ENCODE measurements at places on chromosomes 7 and 10.
A peak's percentile ranks its signal among the peaks of the same experiment; 100 is the strongest.

GRCh38 chr7:11376529-11376928 is 402.9 kb downstream of the PHF14 start:
- no peaks in the 10 kb centered on the region for H3K36me3 ChIP-seq
- H3K27ac ChIP-seq, result no peak overlapping the region
- no peaks in the 10 kb centered on the region for H3K27me3 ChIP-seq
- no peak overlapping the region for H3K4me3 ChIP-seq
- H3K4me1 ChIP-seq, result no peaks in the 10 kb centered on the region

DNA sequence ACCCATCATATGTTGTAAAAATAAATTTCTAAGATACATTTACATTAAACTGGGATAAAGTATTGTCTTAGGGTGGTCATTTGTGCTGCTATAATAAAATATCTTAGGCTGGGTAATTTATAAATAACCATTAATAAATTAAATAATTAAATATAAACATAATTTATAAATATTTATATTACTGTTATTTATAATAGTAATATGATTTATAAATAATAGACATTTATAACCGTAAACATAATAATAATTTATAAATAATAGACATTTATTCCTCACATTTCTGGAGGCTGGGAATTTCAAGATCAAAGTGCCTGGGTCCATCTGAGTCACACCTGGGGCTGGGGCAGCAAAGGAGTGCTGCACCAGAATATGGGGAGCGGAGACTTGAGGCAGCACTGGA is 31.1 kb downstream of the ZWINT start:
- no peak for DNase-seq
- H3K27ac ChIP-seq, result no peak overlapping the region
- H3K27me3 ChIP-seq, result no peaks in the 10 kb centered on the region
- no peaks in the 10 kb centered on the region for H3K36me3 ChIP-seq
- H3K4me1 ChIP-seq, result peaks cover 3% of the 10 kb centered on the region

- H3K36me3 ChIP-seq, result peaks cover 7% of the 10 kb centered on the region
- peaks cover 1% of the 10 kb centered on the region for H3K27me3 ChIP-seq
- H3K27ac ChIP-seq, result no peak overlapping the region
- no peak overlapping the region for H3K4me3 ChIP-seq
- H3K4me1 ChIP-seq, result peaks cover 5% of the 10 kb centered on the region
Observed at GRCh38 chr10:62681211-62681940, 123.1 kb upstream of the ADO start.

- H3K27ac ChIP-seq, result peak within 1 kb of the TSS; percentile 92
- peak; percentile 78 for DNase-seq
- peaks cover 64% of the 10 kb centered on the region for H3K4me1 ChIP-seq
- H3K27me3 ChIP-seq, result peaks cover 17% of the 10 kb centered on the region
- H3K36me3 ChIP-seq, result peaks cover 5% of the 10 kb centered on the region
- peak within 1 kb of the TSS; percentile 95 for H3K4me3 ChIP-seq
Observed at GRCh38 chr10:102120142-102120990, at the start of gene LDB1. Gene LDB1, minus strand, starts transcription at chr10:102120368. Its CDS starts 258 bp downstream, at chr10:102120110.

- H3K36me3 ChIP-seq, result peaks cover 16% of the 10 kb centered on the region
- H3K27ac ChIP-seq, result no peak overlapping the region
- H3K4me1 ChIP-seq, result peaks cover 2% of the 10 kb centered on the region
- H3K4me3 ChIP-seq, result no peak overlapping the region
- DNase-seq, result no peak
Observed at GRCh38 chr7:96713037-96713436, 3.4 kb upstream of the SEM1 start.

- H3K27me3 ChIP-seq, result no peaks in the 10 kb centered on the region
- no peaks in the 10 kb centered on the region for H3K36me3 ChIP-seq
- no peak for DNase-seq
- no peak overlapping the region for H3K4me3 ChIP-seq
- H3K4me1 ChIP-seq, result no peaks in the 10 kb centered on the region
Observed at GRCh38 chr10:62708569-62708968, 96.0 kb upstream of the ADO start.

DNA sequence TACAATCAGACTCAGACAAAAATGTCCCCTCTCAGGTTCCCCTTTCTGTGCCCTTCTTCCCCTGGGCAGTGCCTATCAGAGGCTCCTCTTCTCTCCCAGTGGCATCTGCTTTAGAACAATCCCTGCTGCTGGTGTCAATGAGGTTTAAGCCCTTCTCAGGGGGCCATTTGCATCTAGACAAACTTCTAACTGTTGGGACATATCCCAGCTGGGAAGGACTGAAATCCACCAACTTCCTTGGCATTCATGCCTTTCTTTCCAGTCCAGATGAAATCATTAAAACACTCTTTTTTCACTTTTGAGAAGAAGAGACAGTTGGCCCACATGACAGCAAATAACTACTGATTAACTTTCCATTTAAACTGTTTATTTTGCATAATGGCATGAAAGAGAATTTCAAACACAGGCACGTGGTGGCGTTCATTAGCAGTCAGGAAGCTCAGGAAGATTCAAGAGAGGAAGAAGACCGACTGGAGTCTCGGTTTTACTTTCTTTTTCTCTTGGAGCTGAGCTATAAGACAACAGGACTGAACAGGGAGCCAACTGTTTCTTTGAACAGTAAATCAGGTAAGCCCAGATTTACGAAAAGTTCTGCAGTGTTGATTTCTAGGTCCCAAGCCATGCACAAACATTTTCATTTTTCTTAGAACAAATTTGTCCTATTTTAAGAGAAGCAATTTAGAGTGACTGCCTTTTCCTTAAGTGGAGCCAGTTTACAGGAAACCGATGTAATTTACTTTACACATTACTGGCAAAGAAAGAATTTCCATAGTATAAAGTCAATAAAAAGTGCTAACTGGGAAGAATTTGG is at the start of gene GIMAP2:
GIMAP2 (plus strand) TSS at position 488 of the 811 bp plus-strand sequence. CDS start 1,354 bp downstream, outside the sequence.
- H3K4me3 ChIP-seq, result no peak within 1 kb of the TSS
- H3K36me3 ChIP-seq, result peaks cover 23% of the 10 kb centered on the region
- peaks cover 4% of the 10 kb centered on the region for H3K27me3 ChIP-seq
- peaks cover 40% of the 10 kb centered on the region for H3K4me1 ChIP-seq
- no peak for DNase-seq
- H3K27ac ChIP-seq, result peak within 1 kb of the TSS; percentile 57

DNA sequence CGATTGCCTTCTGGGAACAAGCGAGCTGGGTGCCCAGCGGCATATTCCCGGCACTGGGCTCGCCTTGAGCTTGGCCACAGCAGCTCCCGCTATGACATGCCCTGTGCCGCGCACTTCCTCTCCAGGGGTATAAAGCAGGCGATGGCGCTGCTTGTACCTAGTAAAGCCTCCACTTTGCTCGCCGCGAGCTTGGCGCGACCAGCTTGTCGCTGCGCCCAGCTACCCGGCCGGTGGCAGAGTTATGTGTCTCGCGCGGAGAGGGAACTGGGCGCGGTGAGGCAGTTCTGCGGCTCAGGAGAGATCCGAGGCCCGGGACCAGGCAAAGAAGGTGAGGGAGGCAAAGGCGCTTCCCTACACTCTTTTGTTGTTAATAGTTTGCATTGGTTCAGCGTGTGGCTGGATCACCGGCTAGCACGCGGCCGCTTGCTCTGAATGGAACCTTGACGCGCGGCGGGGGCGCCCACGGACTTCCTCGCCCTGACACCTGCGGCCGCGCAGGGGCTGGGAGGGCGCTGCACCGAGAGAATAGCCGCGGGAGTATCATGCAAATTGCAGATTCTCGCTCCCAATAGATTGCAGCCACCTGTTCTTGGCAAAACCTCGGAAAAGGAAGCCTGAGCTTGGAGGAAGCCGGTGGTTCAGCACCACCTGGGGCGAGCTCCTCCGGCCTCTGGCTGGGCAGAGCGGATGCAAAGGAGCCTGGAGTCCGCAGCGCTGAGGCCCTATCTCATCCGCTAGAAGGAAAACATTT is 3.0 kb upstream of the BUB3 start:
- DNase-seq, result peak; percentile 48
- H3K27me3 ChIP-seq, result peaks cover 20% of the 10 kb centered on the region
- H3K27ac ChIP-seq, result no peak overlapping the region
- peaks cover 2% of the 10 kb centered on the region for H3K36me3 ChIP-seq
- H3K4me3 ChIP-seq, result peak overlapping the region; percentile 51

GRCh38 chr10:65660006-65660405 is 1265.8 kb upstream of the LRRTM3 start:
- H3K4me3 ChIP-seq, result no peak overlapping the region
- H3K36me3 ChIP-seq, result peaks cover under 1% of the 10 kb centered on the region
- no peak for DNase-seq
- no peaks in the 10 kb centered on the region for H3K4me1 ChIP-seq
- peaks cover 2% of the 10 kb centered on the region for H3K27me3 ChIP-seq
- no peak overlapping the region for H3K27ac ChIP-seq

DNA sequence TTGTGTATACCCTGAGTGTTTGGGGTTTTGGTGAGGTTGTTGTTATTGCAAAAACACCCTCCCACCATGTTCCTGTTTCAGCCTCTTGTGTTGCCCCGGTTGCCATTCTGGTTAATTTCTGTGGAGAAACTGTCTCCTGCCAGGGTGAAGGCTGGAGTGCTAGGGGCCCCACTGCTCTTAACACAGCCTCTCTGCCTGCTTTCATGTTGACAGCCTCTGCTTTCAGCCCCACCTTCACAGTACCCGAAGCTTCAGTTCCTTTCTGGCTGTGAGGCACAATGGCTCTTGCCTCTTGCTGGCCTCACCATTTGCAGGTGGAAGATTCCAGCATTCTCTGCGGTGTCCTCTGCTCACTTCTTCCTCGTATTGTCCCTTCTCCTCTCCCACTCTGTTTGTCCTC is 19.2 kb downstream of the SLC18A2 start:
- H3K4me3 ChIP-seq, result no peak overlapping the region
- H3K4me1 ChIP-seq, result peaks cover 21% of the 10 kb centered on the region
- H3K27me3 ChIP-seq, result peaks cover 3% of the 10 kb centered on the region
- no peaks in the 10 kb centered on the region for H3K36me3 ChIP-seq

GRCh38 chr7:70060298-70061068 is 462.2 kb downstream of the AUTS2 start:
- peak overlapping the region; percentile 74 for H3K27ac ChIP-seq
- H3K4me3 ChIP-seq, result no peak overlapping the region
- H3K36me3 ChIP-seq, result no peaks in the 10 kb centered on the region

- H3K4me3 ChIP-seq, result no peak overlapping the region
- H3K27me3 ChIP-seq, result peaks cover 5% of the 10 kb centered on the region
- no peaks in the 10 kb centered on the region for H3K36me3 ChIP-seq
Observed at GRCh38 chr7:87225696-87226095, 6.2 kb upstream of the TMEM243 start.

GRCh38 chr10:49791100-49791499 is 29.0 kb upstream of the OGDHL start:
- H3K36me3 ChIP-seq, result no peaks in the 10 kb centered on the region
- DNase-seq, result no peak
- H3K4me1 ChIP-seq, result peaks cover 19% of the 10 kb centered on the region
- H3K4me3 ChIP-seq, result no peak overlapping the region
- no peaks in the 10 kb centered on the region for H3K27me3 ChIP-seq

DNA sequence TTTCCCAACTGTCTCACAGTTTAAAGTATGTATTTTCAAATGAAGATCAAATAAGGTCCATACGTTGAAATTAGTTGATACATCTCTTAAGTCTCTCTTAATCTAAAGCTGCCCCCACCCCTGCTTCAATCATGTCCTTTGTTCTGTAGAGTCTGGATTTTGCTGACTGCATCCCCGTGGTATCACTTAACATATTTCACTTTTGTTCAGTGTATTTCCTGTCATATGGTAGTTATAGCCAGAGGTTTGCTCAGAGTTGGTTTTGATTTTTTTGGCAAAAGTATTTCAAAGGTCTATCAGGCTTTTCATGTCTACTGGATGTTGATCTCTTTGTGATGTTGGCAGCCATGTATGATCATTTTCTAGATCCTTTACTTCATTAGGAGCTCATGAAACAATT is 54.4 kb upstream of the ARID5B start:
- H3K27me3 ChIP-seq, result peaks cover 2% of the 10 kb centered on the region
- H3K27ac ChIP-seq, result no peak overlapping the region
- peaks cover 5% of the 10 kb centered on the region for H3K4me1 ChIP-seq
- DNase-seq, result no peak

DNA sequence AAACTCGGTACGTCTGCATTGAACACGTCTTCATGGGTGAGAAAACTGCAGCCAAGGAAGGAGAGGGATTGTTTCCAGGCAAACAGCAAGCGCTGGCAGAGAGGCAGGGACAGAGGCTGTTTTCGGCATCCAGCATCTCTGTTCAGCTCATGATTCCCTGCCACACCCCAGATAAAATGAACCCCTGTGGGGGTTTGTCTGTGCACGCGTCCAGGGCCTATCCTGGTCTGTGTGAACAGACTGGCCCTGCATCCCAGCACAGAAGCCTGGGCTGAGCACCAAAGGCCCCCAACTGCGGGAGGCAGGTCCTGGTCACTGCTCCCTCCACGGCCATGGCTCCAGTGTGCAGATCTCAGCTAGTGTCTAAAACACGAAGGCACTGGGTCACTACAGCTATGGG is 83.3 kb upstream of the FAM20C start:
- no peak overlapping the region for H3K4me3 ChIP-seq
- H3K27ac ChIP-seq, result no peak overlapping the region
- peaks cover 5% of the 10 kb centered on the region for H3K27me3 ChIP-seq
- DNase-seq, result no peak
- H3K36me3 ChIP-seq, result peaks cover 7% of the 10 kb centered on the region
- peaks cover 3% of the 10 kb centered on the region for H3K4me1 ChIP-seq

- no peak for DNase-seq
- no peaks in the 10 kb centered on the region for H3K36me3 ChIP-seq
- H3K4me1 ChIP-seq, result no peaks in the 10 kb centered on the region
- H3K27ac ChIP-seq, result no peak overlapping the region
- H3K27me3 ChIP-seq, result no peaks in the 10 kb centered on the region
- no peak overlapping the region for H3K4me3 ChIP-seq
Observed at GRCh38 chr10:49419005-49419404, 23.1 kb upstream of the DRGX start.
